Activated naive CD4-positive, alpha-beta T cell treated with Interleukin-2 at 50 U/mL for 16 hours (primary cell): ENCODE measurements at places on chromosomes 7 and 10.

DNA sequence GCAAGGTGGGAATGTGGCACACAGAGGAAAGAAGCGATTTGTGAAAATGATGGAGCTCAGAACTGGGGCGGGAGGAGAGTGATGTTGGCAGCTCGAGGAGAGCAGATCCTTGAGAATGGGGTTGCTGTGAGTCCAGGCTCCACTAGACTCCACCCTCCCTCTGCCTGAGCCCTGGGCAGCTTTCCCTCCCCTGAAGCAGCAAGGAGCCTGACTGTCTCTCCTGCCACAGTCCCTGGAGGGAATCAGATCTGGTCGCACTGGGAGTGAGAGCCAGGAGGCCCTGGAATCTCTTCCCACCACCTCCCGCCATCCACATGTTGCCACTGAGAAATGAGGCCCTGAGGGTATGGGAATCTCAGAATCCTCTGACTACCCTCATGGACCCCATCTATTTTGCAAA is 362.7 kb downstream of the PLXNA4 start:
- no peak for DNase-seq

DNA sequence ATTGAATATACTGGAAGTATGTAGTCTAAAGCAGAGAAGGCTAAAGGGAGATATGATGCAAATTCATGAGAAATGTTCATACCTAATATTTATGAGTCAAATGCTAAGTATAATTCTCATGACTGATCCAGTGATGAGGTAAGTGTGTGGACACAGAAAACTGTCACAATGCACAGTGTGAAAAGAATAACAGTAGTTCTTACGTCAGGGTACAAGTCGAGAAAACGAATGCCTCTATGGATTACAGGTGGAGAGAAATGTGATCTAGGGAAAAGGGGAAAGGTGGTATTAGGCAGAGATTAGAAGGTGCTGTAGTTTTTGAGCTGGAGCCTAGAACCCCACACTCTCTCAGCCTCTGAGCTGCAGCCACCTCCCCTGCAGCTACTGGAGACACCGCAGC is 542.0 kb downstream of the CNTNAP2 start:
- no peak for DNase-seq

DNA sequence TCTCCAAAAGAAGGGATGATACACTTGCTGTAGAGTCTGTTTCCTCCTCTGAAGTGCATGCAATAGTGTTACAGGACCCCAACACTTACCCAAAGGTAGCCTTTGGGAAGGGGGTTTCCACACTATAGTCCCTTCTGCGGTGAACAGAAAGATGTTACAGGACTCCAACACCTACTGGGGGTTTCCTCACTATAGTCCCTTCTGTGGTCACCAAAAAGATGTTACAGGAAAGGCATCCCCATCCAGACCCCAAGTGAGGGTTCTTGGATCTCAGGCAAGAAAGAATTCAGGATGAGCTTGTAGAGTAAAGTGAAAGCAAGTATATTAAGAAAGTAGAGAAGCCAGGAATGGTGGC is 69.2 kb upstream of the PIK3CG start:
- DNase-seq: no peak

- DNase-seq: no peak
Observed at GRCh38 chr10:1475098-1475591, 262.2 kb downstream of the ADARB2 start.

- DNase-seq: no peak
Observed at GRCh38 chr10:16867556-16867955, 50.3 kb upstream of the RSU1 start.

DNA sequence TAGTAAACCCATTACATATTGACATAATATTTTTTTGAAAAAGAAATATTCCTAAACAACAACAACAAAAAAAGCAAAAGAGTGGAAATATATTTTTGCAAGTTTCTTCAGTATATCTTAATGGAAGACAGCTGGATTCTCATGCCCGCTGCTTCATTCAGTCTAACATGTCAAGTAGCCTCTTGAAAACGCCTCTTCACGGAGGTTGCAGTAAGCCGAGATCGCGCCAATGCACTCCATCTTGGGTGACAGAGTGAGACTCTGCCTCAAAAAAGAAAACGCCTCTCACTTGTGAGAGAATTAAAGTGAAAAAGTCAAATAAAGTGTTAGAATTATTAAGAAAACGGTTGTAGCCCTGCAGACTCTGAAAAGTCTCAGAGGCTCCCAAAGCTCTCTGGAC is 1.3 kb downstream of the CUTC start:
- no peak for DNase-seq

DNA sequence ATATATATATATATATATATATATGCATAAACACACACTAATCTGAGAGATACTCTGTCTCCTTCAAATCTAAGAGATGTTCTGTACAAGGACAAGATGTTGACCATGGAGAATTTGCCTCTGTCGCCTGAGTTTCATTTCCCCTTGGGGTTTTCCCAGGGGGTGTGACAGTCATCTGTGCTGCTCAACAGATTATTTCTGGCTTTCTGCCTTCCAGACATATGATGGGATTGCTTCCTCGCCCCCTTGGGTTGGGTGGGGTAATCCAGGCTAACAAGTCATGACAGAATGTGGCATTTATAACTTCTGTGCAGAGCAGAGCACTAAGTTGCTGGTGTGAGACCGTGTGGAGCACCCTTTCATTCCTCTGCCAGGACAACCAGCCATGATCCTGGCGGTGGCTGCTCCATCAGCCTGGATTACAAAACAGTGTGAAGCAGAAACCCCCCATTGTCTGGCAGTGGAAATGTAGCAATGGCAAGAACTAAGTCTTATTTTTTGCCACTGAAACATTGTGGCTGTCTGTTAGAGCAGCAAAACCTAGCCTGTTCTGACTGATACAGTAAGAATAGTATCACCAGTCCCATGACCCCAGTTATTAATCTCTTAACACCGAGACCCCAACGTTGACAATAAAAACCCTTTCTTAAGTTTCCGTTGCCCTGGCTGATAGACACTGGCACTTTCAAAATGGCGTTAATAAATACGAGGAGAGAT is 13.7 kb upstream of the USP6NL start:
- no peak for DNase-seq

DNA sequence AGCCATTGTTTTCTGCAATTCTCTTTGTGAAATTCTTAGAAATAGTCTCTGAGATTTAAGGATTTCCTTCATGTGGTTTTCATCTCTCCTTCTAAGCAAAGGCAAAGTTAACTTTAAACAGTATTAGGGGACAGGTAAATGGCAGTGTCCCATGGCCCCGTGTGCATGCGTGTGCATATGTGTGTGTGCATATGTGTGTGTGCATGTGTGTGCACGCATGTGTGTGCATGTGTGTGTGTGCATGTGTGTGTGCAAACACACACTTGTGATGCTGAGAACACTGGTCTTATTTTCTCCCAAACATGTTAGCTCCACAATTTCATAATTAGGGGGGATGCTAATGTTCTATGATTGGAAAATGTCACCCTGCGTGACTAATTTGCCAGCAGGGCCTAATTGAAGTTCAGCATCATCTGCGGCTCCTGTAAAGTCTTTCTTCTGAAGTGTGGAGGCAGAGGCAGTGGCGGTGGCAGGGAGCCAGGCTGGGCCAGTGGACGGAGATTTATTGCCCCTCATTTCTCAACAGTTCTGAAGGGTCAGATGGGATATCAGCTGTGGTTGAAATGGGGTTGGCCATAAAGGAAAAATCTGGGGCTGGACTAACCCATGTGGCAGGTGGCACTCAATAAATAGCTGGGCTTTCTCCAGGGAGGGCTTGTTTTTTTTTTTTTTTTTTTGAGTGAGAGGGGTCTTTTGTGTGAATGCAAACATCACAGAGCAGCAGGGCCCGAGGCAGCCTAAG is 289.3 kb upstream of the PODXL start:
- DNase-seq: no peak

DNA sequence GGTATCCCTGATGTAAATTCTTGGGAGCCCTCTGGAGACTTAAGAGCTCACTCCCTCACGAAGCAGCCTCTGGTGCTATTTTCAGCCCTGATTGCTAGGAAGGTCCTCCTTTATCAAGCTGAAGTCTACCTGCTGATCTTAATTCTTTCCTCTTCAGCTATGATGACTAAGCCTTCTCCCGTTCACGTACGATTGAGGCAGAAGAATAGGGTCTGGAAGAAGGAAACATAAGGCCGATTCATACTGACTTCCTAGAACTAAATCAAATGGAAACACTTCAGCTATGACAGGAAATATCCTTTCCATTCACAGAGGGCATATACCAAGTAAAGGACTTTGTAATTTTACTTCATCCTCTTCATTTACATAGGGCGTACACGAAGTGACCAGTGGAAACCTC is 107.0 kb downstream of the CPXM2 start:
- no peak for DNase-seq

DNA sequence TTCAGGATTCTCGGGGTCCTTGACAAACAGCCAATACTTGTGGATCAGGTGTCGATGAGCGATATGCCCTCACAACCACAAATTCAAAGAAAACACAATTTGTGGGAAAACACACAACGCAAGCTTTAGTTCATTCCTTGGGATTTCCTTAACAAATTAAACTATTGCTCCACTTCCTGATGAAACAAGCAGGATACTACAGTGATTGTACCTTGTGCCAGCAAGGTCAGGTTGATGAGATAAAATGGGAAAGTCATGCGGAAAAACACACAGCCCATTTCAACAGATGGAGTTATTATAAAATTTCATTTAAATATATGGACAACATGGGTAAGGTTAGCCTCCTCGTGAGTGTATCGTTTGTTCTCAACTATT is 8.8 kb upstream of the RHOBTB1 start:
- DNase-seq: no peak

DNA sequence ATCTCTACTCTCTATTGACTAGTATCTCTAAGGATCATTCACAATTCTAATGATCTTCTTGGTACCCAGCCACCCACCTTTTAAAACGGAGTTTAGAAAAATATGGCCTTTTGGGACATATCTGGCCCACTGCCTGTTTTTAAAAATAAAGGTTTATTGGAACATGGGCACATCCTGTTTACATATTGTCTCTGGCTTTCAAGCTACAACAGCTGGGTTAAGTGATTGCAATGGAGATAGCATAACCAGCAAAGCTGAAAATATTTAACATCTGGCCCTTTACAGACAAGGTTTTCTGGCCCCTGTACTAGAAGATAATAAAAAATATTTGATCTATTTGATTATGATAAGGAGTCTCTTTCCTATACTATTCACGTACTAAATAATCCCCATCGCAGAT is 232.4 kb upstream of the RHOBTB1 start:
- no peak for DNase-seq

DNA sequence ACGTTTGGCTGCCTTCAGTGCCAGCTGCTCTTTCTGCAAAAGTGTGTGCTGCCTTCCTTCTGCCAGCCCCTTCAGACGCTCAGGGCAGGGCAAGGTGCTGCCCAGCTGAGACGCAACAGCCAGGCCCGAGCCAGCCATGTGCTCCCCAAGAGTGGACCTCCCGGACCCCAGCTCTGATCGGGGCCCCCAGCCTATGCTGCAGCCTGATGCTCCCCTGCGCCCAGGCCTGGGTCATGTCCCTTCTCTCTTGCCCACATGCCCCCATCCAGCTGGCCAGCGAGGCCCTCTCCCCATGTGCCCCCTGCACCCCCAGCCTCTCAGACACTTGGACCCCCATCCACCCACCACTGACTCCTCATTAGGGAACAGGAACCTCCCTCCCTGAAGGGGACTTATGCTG is 17.8 kb downstream of the WDR86 start:
- DNase-seq: no peak

- DNase-seq: no peak
Observed at GRCh38 chr7:107890493-107890961, 456 bp upstream of the DLD start.

- no peak for DNase-seq
Observed at GRCh38 chr10:78437998-78438906, 404.6 kb downstream of the RPS24 start.

- no peak for DNase-seq
Observed at GRCh38 chr10:34584164-34584563, 230.9 kb downstream of the PARD3 start.

- no peak for DNase-seq
Observed at GRCh38 chr10:64546073-64546472, 1024.9 kb downstream of the REEP3 start.

GRCh38 chr10:69897432-69897831 is 95.7 kb downstream of the COL13A1 start:
- no peak for DNase-seq

DNA sequence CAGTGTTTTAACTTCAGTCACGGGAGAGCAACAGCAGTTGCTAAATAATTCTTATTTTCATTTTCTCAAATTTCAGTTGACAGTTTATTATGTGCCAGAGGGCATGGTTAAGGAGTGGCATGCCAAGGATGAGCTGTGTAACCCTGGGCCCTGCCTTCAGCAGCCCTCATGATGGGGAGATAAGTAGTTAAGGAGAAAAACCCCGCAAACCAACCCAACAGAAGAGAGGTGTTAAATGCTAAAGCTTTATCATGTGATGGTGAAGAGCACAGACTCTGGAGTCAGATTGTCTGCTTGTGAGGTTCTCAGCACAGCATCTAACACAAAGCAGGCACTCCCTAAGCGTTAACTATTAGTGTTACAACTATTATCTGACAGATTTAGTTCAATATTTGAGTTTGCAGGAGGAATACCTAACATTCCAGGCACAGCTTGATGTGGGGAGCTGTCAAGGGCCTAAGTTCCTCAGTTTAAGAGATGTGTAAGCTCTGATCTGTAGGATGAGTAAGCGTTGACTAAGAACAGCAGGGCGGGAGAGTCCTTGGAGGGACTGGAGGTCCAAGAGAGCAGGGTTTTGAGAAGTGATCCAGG is 29.6 kb downstream of the STAM start:
- no peak for DNase-seq

DNA sequence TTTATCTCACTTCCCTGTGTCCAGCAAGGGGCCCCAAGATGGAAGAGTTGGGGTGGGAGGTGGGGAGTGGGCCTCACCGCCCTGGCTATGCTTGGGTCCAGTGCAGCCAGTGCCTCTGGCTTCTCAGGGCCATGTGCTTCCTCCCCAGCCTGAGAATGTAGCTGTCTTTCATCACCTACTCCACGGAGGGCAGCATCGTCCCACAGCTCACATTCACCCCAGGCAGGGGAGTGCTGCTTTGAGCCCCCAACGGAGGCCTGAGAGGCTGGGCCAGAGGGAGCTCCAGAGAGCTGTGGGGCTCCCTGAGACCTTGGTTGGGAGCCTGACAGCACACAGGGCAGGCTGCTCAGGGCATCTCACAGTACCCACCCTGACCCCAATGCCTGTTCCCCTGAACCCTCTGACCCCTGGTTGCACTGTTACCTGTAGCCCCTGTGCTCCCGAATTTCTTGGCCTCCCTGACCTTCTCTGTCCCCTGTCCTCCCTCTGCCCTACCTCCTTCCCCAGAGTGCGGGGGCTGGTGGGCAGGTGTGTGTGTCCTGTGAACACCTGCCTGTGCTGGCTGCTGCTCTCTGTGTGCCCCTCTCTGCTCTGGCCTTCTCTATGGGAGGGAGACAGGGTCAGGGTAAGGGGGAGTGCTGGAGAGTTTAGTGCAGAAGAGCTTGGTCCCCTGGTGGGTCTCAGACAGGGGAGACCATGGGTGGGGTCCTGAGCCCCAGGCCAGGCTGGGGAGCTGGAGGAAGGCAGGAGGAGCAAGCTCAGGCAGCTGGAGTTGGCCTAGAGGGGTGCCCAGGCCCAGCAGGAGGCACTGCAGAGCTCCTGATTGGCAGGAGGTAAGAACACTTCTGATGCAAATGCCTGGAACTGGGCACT is 19.6 kb upstream of the ZNF488 start:
- no peak for DNase-seq
